ENCODE measurements at places on chromosomes 1 and 21.

- peak; percentile 85 for DNase-seq
Measured at GRCh38 chr1:39102537-39103327, 76.6 kb downstream of the NDUFS5 start.

DNA sequence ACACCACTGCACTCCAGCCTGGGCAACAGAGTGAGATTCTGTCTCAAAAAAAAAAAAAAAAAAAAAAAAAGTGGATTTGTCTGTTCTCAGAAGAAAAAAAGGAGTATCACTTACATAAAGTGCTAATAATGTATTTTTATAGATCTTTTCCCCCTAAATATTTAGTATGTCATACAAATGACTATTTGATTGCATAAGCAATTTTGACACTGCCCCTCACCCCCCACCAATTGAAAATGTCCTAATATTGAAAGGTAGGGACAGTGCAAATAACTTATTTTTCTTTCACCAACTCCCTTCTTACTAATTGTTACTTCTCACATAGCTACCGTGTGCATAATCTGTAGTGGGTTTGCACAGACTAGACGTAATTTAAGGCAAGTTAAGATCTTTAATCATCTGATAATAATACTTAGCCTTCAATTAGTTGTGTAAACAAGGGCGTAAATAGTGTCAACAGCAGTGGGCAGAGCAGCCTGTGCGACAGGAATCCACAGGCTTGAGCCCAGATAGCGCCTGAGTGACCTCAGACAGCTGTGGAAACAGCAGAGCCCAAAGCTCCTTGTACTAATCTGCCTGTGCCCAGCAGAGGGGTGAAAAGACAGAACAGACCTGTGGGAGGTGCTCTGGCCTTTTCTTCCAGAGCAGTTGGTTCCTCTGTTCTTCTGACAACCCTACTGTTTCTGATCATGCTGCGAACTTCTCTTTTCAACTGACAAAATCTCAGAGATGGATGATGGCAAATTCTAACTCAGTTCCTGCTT, 4.5 kb upstream of the IER5 start:
- DNase-seq, result peak; percentile 52

DNA sequence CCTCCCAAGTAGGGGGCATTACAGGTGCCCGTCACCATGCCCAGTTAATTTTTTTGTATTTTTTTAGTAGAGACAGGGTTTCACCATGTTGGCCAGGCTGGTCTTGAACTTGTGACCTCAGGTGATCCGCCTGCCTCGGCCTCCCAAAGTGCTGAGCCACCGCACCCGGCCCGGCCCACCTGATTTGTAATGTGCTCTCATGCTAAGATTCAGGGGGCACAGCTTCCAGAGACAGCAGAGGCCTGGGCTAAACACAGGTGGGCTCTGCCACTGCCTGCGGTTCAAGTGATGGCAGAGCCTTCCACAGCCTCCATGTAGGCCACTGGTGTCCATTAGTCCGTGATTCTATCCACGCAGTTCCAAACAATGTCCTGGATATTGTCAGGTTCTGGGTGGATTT, 98.4 kb downstream of the PDE9A start:
- DNase-seq, result no peak

DNA sequence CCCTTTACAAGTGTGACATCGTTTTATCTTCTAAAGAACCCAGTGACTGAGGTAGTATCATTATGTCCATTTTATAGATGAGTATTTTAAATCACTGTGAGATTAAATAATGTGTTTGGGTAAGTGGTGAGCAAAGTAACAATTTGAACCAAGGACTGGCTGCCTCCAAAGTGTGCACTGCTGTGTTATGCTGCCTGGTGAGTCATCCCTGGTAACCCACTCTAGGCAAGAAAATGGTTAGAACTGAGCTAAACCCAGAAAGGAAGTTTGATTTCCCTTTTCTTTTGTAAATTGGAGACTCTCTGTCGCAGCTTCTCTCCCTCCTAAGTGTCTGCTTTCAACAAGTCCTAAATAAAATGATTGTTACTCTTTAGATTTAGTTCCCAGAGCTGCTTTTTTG, 342.8 kb upstream of the KAZN start:
- DNase-seq, result no peak

DNA sequence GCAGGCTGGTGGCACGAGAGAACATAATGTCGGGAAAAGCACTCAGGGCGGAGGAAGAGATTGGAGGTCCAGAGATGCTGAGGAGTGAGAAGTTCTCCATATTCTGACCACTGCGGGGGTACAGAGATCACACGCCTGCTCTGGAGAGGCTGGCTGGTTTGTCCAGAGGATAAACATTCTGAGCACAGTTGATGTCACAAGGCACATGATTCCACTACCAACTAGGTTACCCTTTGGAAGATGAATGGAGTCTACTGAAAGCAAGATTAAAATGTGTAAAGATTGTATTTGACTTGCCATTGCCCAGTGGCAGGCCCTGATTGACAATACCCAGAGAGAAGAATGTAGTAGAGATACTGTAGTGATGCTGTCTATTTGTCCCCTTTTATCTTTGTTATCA, at the start of gene SPATA46:
Gene SPATA46 (minus strand): TSS at position 164 of the 400 bp plus-strand sequence. CDS start 64 bp downstream, at position 100.
- DNase-seq, result no peak

- no peak for DNase-seq
Measured at GRCh38 chr1:20662110-20662475, 924 bp upstream of the DDOST start.

DNA sequence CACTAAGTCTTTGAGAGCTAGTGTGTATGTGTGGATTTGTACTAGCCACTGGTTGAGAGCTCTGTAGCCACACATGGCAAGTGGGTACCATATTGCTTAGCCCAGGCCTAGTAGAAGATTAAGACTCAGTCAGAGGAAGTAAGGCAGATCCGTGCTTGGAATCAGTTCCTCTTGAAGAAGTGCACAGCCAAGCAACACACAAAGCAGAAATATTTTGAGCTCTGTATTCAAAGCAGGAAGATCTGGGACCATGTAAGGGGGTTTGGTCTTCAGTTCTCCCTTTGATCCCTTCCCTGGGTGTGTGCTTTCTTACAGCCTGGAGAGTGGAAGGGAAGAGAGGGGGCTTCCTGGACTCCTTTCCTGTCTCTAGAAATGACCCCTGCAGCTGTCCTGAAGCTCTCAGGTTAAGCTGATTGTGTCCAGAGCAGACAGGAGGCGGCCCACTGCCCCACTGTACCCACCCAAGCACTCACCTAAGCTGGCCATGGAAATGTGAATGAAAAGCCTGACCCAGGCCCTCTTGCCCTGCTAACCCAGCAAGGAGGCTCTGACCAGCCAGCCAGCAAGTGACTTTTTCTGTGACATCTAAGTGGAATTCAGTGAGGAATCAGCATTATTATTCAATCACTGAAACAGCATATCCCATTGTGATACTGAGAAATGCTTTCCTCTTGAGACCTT, 3.6 kb downstream of the ETS2 start:
- no peak for DNase-seq

DNA sequence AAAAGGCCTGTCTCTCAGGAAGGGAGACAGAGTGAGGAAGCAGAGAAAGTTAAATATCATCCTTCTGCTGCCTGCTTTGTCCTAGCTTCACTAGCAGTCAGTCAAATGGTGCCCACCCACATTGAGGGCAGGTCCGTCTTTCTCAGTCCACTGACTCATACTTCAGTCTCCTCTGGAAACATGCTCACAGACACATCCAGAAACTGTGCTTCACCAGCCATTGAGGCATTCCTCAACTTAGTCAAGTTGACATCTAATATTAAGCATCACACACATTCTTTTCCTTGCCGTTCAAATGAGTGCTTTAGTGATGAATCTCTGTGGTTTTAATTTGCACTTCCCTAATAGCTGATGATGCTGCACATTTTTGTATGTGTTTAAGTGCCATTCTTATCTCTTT, 777.8 kb upstream of the PRMT6 start:
- DNase-seq, result no peak

- no peak for DNase-seq
Measured at GRCh38 chr1:44086692-44087474, 31.7 kb upstream of the KLF17 start.

GRCh38 chr1:41902664-41903063, 16.1 kb downstream of the HIVEP3 start:
- no peak for DNase-seq

- DNase-seq, result peak; percentile 40
Measured at GRCh38 chr1:231272880-231273279, 31.9 kb downstream of the GNPAT start.

DNA sequence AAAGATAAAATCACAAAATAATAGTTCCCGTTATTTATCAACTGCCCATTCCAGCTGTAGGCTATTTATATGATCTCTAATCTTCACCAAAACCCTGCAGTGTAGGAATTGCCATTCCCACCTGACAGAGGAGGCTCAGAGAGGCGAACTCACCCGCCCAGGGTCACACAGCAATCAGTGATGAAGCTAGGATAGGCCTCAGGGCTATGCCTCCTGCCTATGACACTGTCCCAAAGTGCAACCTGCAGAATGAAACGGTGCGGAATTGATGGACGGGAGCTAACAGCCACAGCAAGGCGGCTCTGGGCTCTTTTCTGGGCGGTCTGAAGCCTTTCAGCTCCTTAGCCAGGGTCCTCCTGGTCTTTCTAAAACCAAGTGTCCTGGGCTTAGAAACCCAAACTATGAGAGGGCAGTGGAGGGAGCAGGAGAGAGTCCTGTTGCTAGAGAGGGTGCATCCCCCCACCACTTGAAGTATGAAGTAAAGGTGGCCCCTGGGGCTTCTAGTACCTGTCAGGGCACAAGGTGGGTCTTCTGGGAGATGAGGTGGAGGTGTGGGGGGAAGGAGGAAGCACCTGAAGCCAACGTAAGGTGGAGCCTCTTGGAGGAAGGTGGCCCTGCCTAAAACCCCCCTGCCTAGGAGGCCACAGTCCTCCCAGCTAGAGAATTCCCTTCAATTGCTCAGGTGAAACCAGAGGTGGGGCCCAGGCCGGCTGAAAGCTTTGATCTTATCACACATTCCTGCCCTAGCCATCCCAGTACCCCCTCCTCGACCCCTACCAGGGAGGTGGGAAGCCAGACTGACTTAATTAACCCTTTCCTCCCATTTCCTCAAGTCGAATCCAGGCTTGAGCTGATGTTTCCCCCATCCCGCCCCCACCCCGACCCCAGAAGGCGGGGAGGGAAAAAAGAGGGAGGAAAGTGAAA, 14.8 kb downstream of the HSPG2 start:
- no peak for DNase-seq

All from EH (cell line).